Activated CD4-positive, CD25-positive, alpha-beta regulatory T cell treated with anti-CD3 and anti-CD28 coated beads, Interleukin-2, amount 50 U/mL, for 16 hours (primary cell): ENCODE measurements at places on chromosomes 12 and 14.

GRCh38 chr14:38948576-38948975 lies 154.5 kb downstream of the SEC23A start:
- DNase-seq: no peak

DNA sequence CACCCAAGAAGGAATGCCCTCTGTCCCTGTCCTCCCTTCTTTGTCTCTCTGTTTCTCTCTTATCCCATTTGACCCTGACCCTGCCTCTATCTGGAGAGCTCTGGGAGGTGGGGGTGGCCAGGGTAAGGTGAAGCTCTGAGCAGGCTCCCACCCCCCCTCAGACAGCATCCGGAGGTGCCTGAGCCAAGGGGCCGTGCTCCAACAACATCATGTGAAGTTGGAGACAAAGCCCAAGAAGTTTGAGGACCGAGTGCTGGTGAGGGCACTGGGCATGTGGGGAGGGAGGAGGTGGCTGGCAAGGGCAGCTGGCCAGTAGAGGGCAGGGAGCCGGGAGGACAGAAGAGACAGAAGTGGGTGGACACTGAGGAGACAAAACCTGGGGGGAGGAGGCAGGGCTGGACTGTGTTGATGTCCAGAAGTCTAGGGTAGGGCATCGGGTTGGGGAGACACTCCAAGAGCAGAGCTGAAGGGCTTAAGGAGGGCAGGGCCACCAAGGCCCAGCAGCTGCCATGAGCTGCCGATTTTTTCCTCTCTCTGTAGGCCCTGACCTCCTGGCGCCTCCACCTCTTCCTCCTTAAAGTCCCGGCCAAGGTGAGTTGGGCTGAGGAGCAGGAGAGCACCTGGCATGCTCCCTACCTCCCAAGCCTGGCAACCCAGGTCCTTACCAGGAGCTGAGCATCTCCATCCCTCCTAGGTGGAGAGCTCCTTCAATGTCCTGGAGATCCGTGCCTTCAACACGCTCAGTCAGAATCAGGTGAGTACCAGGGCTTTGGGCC lies 1.9 kb downstream of the CARMIL3 start:
- DNase-seq: no peak

- DNase-seq: no peak
These were observed 2.4 kb upstream of the RNF34 start for GRCh38 chr12:121397521-121397920.

DNA sequence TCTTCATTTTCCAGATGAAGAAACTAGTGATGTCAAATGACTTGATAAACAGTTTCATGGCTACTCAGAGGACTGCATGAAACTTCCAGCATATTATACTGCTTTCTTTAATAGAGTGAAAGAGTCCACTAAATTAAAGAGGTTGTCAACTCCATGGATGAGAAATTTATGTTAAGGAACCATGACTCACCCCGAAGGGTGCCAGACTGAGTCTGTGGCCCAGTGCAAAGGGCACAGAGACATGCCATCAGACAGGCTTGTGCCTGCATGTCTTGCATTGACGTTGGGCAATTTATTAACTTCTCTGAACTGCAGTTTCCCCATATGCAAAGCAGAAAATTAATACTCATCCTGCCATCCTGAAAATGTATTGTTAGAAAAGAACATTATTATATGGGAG lies 382.4 kb downstream of the APAF1 start:
- DNase-seq: no peak

GRCh38 chr12:26867080-26867479 lies 34.1 kb upstream of the ITPR2 start:
- DNase-seq: no peak

DNA sequence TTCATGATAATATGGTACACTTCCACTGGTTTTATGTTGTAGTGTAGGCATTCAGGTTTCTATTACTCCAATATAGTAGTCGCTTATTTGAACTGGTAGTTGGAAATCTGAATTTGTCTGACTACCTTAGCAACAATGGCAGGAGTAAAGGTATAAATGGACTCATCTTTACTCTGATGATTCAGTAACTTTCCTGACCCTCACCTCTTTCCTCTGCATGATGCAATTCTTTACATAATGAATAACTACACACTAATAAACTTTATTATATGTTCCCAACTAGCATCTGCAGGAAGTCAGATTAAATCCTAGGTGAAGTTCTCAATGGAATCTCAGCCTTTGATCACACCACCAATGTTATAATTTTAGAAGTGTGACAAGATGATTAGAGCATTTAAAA lies 70.5 kb upstream of the ATP2B1 start:
- no peak for DNase-seq

GRCh38 chr12:130744274-130744673 lies 28.2 kb upstream of the RIMBP2 start:
- no peak for DNase-seq

DNA sequence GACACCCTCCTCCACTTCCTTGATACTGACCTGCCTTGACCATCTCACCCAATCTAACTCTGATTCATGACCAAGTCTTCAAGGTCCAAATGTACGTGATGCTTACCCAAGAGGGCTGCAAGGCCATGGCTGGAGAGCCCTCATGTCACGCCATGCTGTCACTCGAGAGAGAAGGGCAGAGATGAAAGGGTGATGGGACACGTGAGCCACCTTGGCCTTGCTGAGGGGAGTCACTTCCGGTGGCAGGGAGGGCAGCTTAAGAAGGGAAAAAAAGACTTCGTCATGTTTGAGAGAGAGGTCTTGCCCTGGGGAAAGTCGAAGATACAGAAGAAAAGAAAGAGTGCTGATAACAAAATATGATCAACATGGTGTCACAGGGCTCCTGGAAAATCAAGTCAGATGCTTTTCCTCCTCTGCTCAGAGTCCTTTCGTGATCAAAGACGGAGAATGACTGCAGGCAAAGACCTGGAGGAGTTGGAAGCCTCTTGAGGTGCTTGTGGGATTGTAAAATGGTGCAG lies 3.3 kb upstream of the SCARB1 start:
- DNase-seq: no peak

GRCh38 chr14:91281346-91281745 lies 36.8 kb upstream of the GPR68 start:
- no peak for DNase-seq

DNA sequence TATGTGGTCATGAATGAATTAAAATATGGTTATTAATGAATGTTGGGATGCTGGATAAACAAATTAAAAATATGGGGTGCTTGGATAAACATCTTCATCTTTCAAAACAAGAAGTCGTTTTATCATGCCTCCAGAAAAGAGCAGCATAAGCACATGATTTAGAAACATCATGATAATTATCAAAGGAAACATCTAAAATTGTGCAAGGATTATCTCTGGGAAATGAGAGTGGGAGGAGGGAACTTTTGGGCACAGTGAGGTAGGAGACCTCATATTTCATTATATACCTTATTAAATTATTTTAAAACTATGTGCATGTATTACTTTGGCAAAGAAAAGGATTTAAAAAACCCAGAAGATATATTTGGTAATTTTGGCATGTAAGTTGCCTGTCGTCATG lies 8.9 kb downstream of the C3AR1 start:
- no peak for DNase-seq

GRCh38 chr14:24965934-24966578 lies 83.9 kb downstream of the STXBP6 start:
- DNase-seq: no peak

- DNase-seq: no peak
These were observed 21.7 kb upstream of the CRIP2 start for GRCh38 chr14:105452963-105453362.

GRCh38 chr12:28425526-28425925 lies 235.3 kb downstream of the CCDC91 start:
- no peak for DNase-seq

- DNase-seq: no peak
These were observed 36.1 kb downstream of the ERP29 start for GRCh38 chr12:112049351-112049750.

GRCh38 chr14:62001963-62002362 lies 239.7 kb downstream of the SNAPC1 start:
- no peak for DNase-seq

- DNase-seq: no peak
These were observed 39.6 kb downstream of the CCER1 start for GRCh38 chr12:90915353-90915752.

DNA sequence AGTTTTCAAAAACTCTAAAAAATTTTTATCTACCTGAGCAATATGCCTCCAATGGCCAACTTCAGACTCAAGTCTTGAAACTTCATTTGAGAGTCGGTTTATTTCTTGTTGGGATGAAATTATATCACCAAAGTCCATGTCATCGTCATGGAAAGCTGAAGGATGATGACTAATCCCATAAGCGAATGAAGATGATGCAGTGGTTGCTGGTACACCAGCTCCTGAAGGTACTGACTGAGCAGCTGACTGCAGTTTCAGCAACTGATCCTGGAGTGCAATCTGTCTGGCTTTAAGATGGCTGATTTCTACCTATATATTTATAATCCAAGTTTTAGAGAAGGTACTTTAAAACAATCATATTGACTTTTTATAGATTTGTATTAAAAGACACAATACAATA lies 18.3 kb downstream of the TRIP11 start:
- DNase-seq: no peak

DNA sequence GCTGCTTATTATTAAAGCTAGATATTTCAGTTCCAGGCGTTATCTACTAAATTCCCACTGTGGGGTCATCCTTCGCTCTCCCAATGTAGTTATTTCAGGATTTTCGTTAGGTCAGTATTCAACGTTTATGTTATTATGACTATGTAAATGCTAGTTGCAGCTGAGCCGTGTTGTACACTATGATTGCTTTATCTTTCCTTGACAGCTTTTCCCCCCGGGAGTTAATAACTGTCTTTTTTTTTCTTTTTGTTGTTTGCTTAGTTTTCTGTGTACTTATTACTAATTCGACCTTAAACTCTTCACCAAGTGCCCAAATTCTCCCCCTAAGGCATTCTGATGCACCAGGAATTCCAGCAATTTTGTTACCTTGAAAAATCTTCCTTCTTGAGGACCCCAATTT lies 48.5 kb downstream of the SUDS3 start:
- DNase-seq: no peak

DNA sequence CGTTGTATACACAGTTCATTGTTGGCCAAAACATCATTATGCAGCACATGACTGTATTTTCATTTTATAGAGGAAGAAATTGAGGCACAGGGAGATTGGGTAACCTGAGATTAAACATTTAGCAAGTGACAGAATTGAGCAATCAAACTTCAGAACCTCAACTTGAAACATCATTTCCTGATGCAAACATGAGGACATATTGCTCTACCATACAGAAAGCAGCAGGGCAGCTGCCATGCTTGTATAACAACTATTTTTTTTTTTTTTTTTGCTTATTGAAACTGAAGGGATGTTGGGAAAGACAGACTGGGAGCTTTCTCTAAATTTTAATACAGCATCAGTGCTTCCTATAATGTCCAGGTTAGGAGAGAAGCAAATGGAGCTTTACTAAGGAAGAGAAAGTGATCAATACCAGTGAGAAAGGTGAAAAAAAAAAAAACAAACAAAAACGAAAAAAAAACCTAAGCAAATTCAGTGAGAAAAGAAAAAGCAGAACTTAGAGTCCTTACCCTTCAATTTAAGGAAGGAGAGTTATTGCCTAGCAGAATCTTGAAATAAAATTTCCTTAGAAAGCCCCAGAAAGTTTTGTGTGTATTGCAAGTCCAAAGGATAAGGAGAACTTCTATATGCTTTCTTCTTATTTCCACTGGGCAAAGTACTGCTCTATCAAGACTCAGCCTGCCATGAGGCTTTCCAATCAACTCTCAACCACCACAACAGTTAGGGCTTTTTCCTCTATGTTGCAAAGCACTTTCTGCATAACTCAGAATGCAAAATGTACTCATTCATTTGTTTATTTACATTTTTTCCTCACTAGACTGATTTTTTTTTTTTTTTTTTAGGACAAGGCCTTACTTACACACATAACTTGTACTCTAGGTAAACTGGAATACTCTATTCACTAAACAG lies 21.6 kb downstream of the BTG1 start:
- no peak for DNase-seq

GRCh38 chr14:95255487-95255886 lies 64.2 kb downstream of the CLMN start:
- no peak for DNase-seq

- no peak for DNase-seq
These were observed 4.2 kb downstream of the SOCS4 start for GRCh38 chr14:55031190-55031589.

GRCh38 chr14:69845787-69846186 lies 33.4 kb upstream of the SMOC1 start:
- no peak for DNase-seq

GRCh38 chr14:75450381-75451276 lies 22.8 kb downstream of the JDP2 start:
- no peak for DNase-seq

GRCh38 chr12:75708802-75709201 lies 197.4 kb upstream of the KRR1 start:
- DNase-seq: no peak

DNA sequence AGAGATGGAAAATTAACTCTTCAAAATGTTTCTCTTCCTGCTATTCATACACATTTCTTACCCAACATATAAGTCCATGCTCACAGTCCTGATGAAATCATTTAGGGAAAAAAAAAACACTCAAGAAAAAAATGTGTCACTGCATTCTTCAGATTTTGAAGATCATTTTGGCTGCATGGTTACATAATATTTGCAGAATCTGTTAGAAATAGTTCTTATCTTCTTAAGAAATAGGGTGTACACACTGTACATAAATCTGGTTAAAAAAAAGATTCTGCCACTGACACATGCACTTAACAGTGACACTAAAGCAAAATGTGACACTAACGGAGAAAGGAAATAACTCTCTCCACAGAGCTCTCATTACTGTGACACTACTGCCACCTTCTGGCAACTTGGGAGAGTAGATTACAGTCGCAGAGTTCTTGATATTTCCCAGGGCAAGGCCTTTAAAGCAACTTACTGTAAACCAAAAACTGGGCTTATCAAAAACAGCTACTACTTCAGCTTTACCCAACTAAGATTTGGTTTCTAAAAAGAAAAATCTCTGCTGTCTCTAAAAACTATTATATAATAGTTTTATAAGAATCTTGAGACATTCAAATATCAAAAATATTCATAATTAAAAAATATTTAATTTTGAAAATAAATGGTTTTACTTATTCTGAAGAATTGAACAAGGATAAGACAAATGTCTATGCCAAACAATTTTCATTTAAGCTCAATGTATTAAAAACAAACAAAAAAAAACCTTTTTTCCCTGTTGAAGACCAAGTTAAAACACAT lies 65.0 kb downstream of the SETD3 start:
- DNase-seq: peak; percentile 65

- no peak for DNase-seq
These were observed 156.5 kb downstream of the KCNK10 start for GRCh38 chr14:88166616-88167015.

- no peak for DNase-seq
These were observed 2.6 kb downstream of the WNK1 start for GRCh38 chr12:754851-755562.

GRCh38 chr12:103773109-103773910 lies 67.7 kb downstream of the NT5DC3 start:
- no peak for DNase-seq

DNA sequence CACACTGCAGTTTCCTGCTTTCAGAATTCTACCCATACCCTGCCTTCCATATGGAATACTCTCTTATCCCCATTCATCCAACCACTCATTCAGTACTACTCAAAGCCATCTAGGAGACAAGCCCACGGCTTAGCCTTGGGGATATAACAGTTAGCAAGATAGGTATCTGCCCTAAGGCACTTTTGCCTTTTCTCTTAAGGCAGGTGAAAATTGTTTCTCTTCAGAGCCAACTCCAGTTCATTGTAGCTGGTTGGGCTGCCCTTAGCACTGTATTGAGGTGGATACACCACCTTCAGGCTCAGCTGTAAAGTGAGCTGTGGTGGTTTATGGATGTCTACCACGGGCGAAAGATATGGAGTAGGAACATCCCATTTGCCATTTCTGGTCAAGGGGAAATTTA lies 729.7 kb upstream of the TBX3 start:
- no peak for DNase-seq

- no peak for DNase-seq
These were observed 51.1 kb downstream of the ZFYVE26 start for GRCh38 chr14:67765192-67765834.
